ENCODE measurements at places on chromosomes 2 and 18.

DNA sequence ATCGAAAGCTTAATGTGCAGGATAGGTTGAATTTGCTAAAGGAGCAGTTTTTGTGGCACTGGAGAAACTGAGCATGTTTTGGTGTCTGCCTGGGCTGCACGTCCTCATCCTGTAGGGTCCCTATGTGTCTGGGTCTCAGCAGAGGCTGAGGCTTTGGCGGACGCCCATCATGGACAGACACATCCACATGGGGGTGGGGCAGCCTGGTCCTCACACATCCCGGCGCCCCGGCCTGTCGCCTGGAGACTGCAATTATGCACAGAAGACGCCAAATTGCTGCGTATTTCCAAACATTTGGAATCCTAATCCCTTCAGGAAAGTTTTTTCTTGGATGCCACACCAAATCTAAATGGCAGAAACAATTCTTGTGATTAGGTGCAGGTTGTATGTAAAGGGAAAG, 128.2 kb upstream of the TWIST2 start:
- DNase-seq = no peak

DNA sequence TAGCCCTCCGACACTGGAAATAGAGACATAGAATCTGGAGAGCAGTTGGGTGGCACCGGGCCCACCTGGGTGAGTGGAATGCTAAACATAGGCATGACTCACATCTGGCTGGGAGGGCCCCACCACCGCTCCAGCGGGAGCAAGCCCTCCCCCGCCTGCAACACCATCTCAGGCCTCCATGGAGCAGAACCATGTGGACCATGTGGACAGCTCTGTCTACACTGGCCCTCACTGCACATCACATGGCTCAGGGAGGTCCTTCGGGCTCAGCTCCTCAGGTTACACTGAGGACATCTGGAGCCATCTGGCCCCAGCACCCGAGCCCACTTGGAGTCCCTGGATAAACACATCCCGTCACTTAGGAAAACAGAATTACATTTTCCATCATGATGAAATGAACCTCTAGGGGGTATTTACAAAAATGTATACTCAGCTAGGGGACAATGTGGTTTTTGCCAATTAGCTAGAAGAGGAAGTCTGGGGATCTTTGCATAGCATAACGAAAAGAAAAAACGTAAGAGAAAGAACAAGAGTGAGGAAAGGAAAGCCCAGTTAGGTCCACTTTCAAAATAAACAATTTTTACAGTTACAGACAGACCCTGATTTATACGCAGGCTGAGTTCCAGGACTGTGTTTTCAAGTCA, 30.7 kb upstream of the MLPH start:
- DNase-seq = no peak

DNA sequence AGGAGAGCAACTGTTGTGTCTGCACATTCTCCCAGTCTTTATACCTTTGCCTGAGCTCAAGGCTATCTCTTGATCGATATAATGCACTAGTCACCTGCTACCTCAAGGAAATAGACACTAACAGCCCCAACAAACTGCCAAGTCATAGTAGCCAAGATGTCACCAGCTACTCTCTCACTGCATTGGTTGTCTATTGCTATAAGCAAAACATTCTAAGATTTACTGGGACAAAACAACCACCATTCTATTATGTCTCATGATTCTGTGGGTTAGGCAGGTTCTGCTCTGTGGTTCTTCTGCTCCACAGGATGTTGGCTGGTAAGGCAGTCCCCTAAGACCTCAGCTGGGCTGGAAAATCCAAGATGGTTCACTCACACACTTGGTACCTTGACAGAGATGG, 28.5 kb upstream of the MLPH start:
- no peak for DNase-seq

DNA sequence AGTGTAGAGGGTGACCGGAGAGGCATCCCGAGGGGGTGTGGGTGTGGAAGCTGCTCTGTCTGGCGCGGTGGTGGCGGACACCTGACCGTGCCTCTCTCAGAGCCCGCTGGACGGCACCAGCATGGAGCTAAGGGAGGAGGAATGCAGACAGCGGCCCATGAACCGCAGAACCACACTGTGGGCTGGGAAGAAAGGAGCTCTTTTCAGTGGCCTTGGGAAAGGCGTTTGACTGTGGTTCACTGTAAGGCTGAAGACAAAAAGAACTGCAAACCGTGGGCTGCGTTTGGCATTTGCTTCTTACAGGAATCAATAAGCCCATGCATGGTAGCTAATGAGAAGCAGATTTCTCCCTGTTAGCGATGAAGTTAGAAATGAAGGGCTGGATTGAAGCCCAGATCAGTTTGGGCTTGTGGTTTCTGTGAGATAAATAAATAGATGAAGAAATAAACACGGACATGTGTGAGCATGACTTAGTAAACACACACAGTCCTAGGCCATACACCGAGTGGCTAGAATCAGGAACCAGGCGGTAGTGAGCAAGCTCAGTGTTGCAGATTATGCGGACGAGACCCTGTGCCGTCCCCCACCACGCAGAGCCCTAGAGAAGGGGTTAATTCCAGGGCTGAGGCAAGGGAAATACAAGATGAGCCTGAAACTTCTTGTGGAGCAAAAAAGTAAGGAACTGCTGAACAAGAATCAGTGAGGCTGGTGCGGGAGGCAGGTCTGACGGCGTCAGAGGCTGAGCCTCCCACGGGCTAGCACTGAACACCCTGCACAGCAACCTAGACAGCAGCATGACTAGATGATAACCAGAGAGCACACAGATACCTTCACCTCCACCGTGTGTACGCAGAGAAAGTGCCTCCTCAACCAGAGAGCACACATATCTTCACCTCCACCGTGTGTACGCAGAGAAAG, 29.3 kb upstream of the NFATC1 start:
- DNase-seq = no peak

GRCh38 chr2:14903709-14904374, 271.3 kb downstream of the LRATD1 start:
- no peak for DNase-seq

DNA sequence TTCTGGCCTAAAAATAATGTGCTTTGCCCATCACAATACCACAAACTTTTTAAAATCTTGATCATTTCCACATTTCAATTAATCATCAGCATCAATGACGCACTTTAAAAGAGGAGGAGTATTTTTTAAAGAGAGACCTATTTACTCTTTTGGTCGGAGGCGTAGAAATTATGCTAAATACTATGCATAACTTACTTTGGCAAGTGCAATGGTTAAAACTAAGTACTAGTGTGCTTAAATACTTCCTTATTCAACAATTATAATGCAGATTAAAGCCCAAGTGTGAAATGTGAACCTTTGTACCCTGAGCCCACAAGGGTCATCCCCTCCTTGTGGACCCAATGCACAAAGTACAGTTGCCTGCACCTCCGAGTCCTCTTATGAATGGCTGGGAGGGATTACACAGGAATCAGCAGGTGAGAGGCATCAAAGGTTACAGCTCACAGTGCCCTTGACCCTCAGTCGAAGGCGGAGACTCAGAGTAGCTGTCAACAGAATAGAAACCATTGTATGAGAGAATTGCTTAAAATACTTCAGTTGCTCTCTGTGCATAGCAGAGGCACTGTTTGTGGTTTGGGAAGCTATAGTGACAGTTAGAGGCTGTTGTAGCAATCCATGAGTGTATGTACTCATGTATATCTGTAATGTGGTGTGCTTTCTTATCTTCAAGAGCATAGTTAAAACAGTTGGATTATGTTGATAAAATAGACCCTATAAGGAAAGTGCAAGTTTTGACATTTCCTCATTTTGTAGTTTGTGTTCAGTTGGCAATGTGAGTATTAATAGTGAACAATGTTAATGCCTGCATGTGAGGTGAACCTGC, 151.7 kb upstream of the ITGA4 start:
- DNase-seq = no peak

GRCh38 chr2:191927319-191927867, 80.5 kb upstream of the CAVIN2 start:
- no peak for DNase-seq
